Activated CD8-positive, alpha-beta memory T cell treated with anti-CD3 and anti-CD28 coated beads for 1 hour (primary cell): ENCODE measurements at places on chromosomes 7 and 10.

- DNase-seq = no peak
Measured at GRCh38 chr10:131195116-131195515, 116.4 kb downstream of the TCERG1L start.

DNA sequence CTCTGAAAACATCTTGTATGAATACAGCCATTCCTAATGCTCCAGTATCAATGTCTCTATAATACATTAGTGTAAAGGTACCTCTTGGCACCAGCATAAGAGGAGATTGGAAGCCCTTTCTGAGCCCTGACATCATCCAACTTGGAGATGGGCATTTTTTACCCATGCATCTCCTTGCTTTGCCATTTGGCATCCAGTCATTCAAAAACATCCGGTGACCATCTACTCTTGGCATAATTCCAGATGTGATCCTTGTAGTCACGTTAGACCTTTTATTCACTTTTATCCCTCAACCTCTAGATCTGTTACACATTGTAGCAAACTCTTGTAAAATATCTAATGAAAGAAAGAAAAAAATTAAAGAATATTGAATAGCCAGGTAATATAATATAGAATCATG lies 17.9 kb upstream of the SGMS1 start:
- DNase-seq = no peak

DNA sequence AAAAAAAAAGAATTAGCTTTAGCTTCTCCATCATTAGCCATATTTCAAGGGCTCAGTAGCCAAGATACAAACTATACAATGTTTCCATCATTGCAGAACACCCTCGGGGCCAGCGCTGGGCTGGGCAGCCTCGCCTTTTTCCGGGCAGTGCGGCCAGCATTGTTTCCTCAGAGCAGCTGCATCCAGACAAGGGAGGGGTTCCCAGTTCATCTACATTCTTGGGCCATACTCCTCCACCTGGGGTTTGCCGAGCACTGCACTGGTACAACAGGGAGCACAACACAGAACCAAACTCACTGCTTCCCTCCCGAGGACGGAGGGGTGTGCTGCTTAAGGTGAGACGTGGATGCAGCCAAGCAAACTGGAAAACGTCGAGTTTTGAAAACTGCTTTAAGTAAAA lies 2.4 kb upstream of the PKD1L1 start:
- DNase-seq = no peak

- DNase-seq = no peak
Measured at GRCh38 chr10:60399328-60399727, 9.7 kb upstream of the ANK3 start.

GRCh38 chr7:44565097-44565794 lies 8.5 kb downstream of the DDX56 start:
- DNase-seq = peak; percentile 19

DNA sequence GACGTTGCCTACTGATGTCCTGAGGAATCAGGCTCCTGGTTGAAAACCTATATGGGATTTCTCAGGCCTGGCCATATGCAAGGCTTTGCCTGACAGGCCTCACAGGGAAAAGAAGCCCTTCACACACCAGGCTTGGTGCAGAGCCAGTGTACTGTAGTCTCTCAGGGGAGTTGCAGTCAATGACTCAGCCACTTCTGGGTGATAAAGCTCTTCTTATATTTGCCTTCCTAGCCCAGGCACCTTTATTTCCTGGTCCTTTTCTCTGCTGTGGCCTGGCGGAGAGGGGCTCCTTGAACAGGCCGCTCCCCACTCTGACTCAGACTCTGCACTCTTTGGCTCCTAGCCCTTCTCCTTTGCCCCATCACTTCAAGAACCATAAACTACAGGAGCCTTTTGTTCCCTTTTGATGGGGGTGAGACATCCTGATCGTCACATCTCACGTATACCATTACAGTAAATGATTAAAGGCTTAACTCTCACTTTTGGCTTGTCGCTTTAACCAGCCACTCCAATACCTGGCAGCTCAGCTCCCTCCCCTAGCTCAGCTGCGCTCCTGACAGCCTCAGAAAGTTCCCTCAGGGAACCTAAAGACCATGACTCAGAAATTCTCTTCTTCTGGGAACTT lies 33.5 kb downstream of the DPY19L1 start:
- no peak for DNase-seq

DNA sequence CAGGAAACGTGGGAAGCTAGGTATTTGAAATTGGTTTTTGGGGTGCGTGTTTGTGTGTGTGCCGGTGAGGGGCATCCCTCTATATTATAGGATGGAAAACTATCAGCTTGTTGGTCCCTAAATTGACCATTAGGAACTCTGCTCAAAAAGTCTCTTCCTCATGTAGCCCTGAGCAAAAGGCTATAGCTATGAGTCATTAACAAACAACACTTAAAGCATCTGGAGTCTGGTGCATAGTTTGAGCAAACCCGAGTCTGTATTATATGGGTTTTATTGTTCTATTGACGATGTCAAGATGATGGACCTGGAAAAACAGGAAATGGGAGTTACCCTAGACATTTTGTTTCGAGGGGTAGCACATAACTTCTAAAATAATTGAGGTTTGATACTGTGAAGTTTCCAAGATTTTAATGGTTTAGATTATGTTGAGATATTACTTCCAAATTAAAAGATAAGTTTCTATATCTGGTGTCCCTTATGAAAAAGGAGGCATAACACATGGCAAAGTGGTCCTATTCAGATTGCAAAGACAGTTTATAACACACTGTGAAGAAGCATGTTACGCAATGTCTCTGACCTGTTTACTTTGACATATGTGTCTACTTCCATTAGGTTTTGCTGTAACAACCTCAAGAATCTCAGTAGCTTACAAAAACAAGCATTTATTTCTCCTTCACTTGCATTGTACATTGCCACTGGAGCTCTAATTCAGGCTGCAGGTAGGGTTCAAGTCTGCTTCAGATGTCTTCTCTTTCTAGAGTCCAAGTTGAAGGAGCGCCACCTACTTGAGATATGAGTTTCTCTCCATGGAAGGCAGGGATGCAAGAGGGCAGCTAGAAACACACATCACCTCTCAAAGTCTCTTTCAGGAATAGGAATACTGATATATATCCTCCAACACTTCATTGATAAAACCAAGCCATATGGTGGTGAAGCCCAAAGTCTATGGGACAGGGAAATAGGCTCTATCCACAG lies 357.7 kb downstream of the PHF14 start:
- DNase-seq = no peak
